ENCODE measurements at places on chromosomes 3 and 15. TPM values are rescaled to one million over a fixed set of nuclear protein-coding genes. Genes with fewer than 3 reads are reported as not detected.

Gene UNC13C
- not detected for total RNA-seq

Gene CFAP20DC
- 2.2 TPM for total RNA-seq

- DNase-seq: no peak
Measured at GRCh38 chr3:153287017-153287416, 125.0 kb downstream of the RAP2B start.

DNA sequence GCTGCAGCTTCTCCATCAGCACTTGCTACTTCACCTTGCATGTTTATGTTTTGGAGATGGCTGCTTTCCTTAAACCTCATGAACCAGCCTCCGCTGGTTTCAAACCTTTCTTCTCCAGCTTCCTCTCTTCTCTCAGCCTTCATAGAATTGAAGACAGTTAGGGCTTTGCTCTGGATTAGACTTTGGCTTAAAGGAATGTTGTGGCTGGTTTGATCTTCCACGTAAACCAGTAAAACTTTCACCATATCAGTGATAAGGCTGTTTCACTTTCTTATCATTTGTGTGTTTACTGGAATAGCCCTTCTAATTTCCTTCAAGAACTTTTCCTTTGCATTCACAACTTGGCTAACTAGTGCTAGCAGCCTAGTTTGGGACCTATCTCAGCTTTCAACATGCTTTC, 11.7 kb upstream of the GNAT1 start:
- no peak for DNase-seq

- DNase-seq: no peak
Measured at GRCh38 chr15:91586560-91586959, 266.9 kb upstream of the SLCO3A1 start.

GRCh38 chr15:77224352-77224751, 153.4 kb upstream of the TSPAN3 start:
- DNase-seq: no peak

DNA sequence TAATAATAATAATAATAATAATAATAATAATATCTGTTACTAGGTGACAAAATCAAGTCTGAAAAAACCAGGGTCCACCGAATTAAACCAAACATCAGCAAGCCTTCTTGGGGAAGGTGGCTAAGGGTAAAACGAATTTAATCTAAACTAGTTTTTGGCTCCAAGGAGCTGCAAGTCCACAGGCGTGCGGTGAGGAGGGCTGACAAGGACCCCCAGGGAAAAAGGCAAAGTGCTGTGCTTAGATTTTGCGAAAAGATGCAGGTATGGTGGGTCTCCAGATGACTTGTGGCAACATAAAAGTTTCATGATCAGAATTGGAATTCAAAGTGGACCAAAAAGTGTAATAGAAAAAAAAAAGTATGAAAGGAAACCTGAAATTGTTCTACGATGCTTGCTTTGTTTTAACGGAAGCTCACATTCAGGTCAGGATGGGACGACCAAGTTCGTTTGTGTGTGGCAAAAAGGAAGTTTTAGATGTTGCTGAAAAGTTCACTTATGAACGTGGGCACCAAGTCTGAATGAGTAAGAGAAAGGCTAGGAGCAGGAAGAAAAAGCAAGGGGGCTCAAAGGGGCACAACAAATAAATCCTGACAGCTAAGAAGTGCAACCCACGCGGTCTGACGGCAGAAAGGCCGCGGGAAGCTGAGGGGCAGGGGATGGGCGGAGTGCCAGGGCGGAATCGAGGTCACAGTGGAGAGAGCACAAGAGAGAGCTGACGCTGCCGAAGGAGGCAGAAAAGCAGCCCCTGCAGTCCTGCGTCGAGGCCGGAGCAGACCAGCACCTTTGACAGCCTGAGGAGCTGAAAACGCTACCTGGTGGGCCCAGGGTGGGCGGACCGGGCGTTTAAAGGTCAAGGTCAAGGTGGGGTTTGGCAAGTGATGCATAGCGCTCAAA, 1.1 kb downstream of the WDR82 start:
- DNase-seq: peak; percentile 54

GRCh38 chr3:146680617-146681016, 75.5 kb upstream of the PLSCR5 start:
- DNase-seq: no peak

GRCh38 chr3:53171827-53172505, 11.0 kb downstream of the PRKCD start:
- DNase-seq: no peak

All from G401 (cell line).